ENCODE measurements at places on chromosomes 6 and 20.
A peak's percentile ranks its signal among the peaks of the same experiment; 100 is the strongest.

- peak; percentile 87 for DNase-seq
Observed at GRCh38 chr6:89927791-89928550, 33.7 kb downstream of the GJA10 start.

- DNase-seq, result no peak
Observed at GRCh38 chr6:43738877-43739641, 31.0 kb upstream of the VEGFA start.

- DNase-seq, result no peak
Observed at GRCh38 chr6:34900321-34901031, 11.4 kb downstream of the ANKS1A start.

GRCh38 chr6:170262489-170263088 lies 28.3 kb downstream of the DLL1 start:
- no peak for DNase-seq

DNA sequence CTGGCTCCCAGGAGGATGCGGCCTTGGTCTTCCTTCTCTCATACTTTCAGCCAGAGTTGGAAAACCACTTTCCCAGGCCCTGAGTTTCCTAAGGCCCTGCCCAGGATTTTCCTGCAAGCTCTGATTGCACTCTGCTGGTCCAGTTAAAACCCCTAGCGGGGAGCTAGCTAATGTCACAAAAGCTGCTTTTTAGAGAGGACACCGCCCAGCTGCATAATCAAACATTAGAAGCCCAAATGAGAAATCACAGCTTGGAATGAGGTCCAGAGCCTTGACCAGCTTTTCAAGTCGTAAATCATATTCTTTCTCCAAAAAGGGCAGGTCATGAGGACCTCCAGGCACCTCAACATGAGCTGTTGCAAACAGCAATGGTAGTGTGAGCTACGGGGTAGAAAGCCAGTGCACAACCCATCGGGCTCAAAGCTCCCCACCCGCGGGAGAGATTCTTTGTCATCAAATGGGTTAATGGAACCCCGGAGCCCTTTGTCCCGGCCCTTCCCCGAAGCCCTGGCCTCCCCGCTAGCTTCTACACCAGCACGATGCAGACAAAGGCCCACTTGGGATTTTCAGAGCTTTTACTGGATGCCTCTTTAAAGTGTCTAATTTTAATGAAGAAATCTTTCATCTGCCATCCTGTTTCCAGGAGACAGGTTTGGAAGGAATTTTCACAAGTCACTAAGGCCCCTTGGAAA lies 134.0 kb downstream of the SCML4 start:
- DNase-seq, result no peak

DNA sequence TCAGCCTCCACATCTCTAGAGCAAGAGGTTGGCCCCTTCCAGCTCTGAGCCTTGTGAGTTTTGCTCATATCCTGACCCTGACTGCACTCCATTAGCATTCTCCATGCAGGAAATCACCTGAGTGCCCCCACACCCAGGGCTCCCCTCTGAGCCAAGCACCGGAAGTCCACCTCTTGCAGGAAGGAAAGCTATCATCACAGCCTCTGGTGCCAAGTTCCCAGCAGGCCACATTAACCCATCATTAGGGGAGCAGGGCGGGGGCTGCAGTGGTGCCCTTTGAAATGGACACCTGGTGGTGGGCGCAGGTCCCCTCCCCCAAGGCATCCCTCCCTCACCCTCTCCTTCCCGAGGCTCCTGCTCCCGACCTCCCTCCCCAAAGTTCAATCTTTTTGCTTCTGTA lies 16.1 kb downstream of the GRM4 start:
- DNase-seq, result no peak

GRCh38 chr6:112054555-112055190 lies 769 bp downstream of the CCN6 start:
- no peak for DNase-seq
